ENCODE measurements at places on chromosomes 7 and 10.

GRCh38 chr7:80871228-80871627 lies 47.6 kb downstream of the SEMA3C start:
- no peak for DNase-seq

- DNase-seq, result no peak
Observed at GRCh38 chr7:25149836-25150235, 24.8 kb upstream of the CYCS start.

- no peak for DNase-seq
Observed at GRCh38 chr7:101207459-101207858, 6.6 kb upstream of the MOGAT3 start.

DNA sequence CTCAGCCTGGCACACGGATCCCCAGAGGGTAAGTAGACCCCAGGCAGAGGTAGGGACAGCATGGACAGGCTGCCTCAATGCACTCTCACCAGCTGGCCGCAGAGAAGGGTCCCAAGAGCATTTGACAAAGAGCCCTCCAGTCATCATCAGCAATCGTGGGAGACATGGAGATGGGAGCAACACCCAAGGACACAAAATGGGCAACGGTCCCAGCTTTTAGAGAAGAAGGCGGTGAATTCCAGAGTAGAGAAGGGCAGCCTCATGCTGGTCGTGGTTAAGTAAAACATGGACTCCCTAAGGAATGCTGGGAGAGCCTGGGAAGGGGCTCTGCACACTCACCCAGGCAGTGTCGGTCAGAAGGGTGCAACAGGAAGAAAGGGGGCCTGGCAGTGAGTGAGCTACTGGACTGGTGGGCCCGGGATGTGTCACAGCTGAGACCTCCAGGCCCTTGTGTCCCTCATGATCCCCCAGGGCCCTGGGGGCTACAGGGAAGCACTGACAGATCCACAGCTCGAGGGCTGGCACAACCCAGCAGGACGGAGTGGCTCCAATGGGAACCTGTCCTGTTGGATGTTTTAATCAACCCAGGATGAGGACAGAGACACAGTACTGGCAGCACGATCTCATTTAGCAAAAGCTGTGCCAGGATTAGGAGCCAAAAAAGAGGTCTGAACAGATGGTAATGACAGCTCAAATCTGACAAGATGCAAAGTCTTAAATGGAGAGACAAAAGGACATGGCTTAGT lies 147.1 kb downstream of the NEURL1 start:
- DNase-seq, result no peak

GRCh38 chr7:68245688-68246087 lies 1249.1 kb downstream of the TYW1 start:
- no peak for DNase-seq

GRCh38 chr7:37690206-37690605 lies 6.6 kb downstream of the GPR141 start:
- no peak for DNase-seq

DNA sequence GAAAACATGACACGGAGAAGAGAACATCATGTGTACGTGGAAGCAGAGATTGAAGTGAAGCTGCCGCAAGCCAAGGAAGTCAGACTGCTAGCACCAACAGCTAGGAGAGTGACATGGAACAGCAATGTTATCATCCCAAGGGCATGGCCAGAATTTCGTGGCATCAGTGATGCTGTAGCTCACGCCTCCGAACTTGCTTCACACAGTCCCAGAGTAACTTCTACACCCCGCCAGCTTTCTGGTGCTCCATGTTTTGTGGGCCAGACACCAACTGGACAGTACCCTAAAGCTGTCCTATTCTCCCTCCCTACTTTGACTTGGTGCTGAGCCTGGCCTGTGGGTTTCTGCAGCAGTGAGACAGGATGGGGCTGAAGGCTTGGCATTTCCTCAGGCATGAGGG lies 33.0 kb upstream of the EMX2 start:
- DNase-seq, result no peak

DNA sequence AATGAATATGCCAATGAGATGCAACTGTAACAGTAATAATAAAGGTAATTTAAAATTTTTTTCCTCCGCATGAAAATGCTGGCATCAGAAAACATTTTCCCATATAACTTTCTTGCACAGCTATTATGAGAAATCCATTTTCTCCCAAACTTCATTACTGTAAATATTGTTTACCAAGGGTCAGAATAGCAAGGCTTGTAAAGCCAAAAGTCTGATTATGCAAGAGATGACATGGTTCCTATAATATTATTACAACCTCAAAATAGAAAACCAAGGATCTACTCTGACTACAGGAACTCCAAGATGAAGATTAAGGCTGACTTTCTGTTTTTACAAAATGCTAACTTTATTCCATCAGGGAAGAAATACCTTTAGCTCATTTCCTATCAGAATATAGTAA lies 162.7 kb upstream of the CDK1 start:
- no peak for DNase-seq

GRCh38 chr10:31171402-31172083 lies 139.9 kb upstream of the ZNF438 start:
- DNase-seq, result no peak

- no peak for DNase-seq
Observed at GRCh38 chr10:94076325-94076841, 82.7 kb downstream of the PLCE1 start.

DNA sequence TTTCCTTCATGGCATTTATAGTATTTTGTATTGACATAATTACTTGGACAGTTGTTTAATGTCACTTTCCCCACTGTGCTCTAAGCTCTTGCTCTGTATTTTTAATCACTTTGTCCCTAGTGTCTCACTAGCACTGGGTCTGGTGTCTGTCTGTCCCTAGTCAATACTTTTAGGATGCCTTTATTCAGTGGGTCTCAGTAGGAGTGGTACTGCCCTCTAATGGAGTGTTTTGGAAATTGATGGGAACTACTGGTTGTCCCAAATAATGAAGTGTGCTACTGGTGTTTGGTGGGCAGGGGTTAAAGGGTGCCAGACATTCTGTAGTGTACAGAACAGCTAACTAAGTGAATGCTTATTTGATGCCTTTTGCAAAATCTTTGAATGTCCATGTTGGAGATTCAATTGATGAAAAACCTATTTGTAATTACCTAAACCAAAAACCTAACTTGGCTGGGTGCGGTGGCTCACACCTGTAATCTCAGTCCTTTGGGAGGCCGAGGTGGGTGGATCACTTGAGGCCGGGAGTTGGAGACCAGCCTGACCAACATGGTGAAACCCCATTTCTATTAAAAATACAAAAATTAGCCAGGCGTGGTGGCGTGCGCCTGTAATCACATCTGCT lies 33.3 kb downstream of the CDK14 start:
- DNase-seq, result no peak

Data from C1 segment of cervical spinal cord (tissue), 14 donors.